Stimulated activated CD8-positive, alpha-beta memory T cell treated with anti-CD3 and anti-CD28 coated beads, Interleukin-15, amount 100 ng/mL, for 1 hour (primary cell): ENCODE measurements at places on chromosomes 7 and 10.

DNA sequence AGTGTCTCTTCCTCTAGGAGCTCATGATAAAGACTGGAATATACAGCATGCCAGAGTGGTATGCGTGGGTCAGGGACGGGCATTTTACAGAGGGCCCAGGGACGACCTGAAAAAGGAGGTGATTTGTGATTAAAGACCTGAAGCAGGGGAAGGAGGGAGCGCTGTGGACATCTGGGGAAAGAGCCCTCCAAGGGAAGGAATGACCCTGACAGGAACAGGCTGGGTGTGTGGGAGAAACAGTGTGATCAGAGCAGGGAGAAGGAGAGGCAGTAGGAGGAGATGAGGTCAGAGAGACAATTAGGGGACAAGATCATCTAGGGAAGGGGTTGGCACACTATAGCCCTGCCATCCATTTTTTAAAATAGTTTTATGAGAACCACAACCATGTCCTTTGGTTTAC lies 3.4 kb upstream of the RASSF4 start:
- DNase-seq, result no peak

- no peak for DNase-seq
Measured at GRCh38 chr10:21473135-21473534, 52.3 kb downstream of the SKIDA1 start.

- DNase-seq, result no peak
Measured at GRCh38 chr10:114024876-114025610, 18.6 kb upstream of the ADRB1 start.

DNA sequence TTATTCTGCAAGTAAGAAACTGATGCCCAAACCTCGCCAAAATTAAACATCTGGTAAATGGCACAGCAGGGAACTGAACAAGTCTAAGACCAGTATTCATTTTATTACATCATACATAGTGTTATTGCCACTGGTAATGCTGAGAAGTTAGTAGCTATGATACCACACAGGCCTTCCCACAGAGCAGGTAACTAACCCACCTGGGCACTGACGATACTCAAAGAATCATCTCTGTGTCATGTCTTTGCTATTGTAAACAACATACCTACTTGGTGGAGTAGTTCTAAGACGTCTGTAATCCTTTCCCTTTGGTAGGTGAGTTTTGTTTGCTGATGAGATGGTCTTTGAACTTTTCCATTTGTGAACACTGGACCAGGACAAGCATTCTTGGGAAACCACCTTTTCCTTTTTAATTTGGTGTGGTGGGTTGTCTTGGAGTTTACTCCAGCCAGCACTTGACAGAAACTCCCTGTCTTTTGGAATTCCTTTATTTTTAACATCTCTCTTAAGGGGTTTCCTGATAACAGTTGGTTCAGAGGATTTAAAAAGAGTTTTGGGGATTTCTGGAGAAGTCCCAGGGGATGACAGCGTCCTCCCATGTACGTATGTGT lies 40.9 kb downstream of the PDSS1 start:
- DNase-seq, result no peak

GRCh38 chr7:92360387-92360786 lies 86.9 kb upstream of the GATAD1 start:
- DNase-seq, result no peak

DNA sequence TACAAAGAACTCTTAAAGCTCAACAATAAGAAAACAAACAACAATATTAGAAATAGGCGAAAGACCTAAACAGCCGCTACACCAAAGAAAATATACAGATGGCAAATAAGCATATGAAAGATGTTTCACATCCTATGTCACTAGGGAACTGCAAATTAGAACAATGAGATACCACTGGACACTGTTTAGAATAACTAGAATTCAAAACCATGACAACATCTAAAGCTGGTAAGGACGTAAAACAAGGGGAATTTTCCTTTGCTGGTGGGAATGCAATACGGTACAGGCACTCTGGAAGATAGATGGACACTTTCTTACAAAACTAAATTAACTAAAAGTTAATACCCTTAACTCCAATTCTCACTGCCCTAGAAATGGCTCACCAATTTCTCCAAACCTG lies 44.5 kb downstream of the THSD7A start:
- no peak for DNase-seq
